NCI-H2171 treated with DMSO at 0.1 percent for 48 hours (cell line): ENCODE measurements at places on chromosomes 1 and 21.

DNA sequence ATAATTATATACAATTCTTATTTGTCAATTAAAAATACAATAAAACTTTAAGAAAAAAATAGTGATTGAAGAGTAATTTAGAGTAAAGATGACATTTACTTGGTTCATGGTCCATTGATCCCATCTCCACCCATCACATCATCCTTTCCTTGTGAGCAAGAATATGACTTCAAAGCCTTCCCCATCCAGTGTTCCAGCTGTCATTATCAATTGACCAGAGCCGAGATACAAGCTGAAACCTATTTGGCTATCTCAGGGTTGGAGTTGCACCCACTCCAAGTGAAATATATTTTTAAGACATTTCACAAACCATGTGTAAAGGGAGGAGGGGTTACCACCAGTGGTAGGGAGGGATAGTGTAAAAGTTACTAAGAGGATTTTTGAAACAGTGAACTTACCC lies 428.9 kb upstream of the C1orf87 start:
- DNase-seq, result no peak

DNA sequence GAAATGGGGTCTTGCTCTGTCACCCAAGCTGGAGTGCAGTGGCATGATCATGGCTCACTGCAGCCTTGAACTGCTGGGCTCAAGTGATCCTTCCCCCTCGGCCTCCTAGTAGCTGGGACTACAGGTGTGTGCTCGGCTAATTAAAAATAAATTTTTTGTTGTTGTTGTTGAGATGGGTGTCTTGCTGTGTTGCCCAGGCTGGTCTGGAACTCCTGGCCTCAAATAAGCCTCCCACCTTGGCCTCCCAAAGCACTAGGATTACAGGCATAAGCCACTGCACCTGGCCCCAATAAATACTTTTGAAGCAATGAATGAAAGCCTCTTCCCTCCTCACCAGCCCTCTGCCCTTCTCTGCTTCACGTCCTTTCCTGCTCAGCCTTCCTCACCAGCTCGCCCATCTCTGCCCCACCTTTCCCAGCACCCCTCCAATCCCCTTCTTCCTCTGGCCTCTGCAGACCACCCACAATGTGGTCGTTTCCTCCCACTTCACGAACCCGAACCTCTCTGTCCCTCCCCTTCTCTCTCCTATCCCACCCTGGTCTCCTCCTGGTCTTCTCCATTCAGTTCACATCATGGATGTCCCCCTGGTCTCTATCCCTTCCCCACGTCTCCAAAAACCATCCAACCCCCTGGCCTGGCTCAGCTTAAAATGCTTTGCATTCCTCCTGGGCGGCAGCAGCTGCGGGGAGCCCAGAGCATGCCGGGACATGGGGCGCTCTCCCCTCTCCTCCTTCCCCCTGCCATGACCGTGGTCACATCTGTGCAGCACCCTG lies 38.4 kb downstream of the RAP1GAP start:
- no peak for DNase-seq

GRCh38 chr1:157438613-157439012 lies 113.7 kb downstream of the FCRL5 start:
- no peak for DNase-seq

DNA sequence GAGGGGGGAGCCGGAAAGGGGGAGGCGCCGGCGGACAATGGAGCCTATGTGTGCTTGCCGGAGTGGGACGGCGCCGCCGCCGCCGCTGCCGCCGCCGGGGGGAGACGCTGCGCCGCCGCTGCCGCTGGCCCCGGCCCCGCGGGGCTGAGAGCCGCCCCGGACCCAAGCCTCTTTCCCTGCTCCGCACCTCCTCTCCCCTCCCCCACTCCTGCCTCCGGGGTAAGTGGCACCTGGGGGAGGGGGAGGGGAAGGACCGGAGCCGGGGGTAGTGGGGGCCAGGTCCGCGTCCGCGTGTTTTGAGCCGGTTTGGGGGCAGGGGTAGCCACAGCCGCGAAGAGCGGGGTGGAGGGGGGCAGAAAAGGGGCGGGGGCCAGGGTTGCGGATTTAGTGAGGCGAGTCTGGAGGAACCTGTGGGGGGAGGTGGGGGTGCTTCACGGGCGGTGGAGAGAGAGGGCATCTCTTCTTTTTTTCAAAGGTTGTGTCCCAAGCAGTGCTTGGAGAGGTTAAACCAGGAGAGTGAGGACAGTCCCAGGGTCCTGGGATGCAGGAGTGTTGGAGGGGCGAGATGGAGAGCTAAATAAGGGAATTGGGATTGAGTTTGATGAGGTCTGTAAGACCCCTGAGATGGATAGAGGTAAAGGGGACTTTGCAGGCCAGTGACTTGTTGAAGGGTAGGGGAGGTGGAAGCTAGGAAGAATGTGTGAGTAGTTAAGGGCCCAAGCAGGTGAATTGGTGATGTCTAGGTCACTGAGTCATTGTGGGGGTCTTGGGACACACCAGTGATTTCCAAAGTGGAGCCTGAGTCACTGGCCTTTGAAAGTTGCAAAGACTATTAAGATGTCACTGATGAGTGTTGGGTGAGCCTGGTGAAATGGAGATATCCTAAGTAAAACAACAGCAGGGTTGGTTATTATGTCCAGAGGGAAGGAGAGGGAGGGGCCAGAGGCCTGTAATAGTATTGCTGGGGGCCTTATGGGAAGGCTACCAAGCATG lies 59.1 kb downstream of the BCL9 start:
- no peak for DNase-seq

DNA sequence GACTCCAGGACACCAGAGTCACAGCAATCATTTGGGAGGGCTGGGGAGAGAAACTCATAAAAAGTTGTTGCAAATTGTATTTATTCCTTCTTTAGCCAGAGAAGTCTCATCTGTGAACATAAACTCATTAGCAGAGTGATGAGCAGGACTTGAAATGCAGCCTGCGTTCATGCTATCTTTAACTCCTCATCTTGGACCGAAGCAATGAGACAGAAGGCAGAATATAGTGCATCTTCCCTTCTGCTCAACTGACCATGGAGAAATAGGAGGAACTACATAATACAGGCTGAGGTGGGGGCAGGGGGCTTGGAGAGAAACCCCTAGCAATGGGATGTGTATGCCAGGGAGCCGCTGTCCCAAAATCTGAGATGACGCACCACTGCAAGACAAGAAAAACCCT lies 121.8 kb upstream of the AJAP1 start:
- DNase-seq, result no peak

DNA sequence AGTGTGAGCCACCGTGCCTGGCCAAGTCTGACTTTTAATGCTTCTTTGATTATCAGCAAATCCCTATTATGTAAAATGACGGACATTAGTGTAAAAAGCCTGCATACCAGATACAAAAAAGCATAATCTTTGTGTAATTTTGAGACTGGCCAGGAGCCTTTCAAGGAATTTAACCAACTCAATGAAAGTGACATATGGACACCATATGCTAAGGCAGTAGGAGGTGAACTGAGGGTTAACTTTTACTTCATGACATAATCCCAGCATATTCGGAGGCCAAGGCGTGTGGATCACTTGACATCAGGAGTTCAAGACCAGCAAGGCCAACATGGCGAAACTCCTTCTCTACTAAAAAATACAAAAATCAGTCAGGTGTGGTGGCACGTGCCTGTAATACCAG lies 94.6 kb downstream of the EIF4G3 start:
- no peak for DNase-seq

DNA sequence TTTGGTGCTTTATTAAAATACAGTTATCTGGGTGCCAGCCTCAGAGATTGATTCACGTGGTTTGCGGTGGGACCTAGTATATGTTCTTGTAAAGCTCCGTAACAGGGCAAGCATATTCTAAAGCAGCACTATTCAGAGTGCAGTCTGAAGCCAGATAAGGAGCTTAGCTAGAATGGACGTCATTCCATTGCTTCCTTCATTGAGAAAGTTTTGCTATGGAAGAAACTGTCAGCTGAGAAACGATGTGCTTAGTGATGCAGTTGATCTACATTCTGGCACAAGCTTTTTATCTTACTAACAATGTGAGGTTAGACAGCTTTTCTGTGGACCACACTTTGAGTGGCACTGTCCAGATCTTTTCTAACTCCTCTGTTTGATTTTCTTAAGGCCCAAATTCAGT lies 26.2 kb downstream of the SLC44A3 start:
- DNase-seq, result no peak

DNA sequence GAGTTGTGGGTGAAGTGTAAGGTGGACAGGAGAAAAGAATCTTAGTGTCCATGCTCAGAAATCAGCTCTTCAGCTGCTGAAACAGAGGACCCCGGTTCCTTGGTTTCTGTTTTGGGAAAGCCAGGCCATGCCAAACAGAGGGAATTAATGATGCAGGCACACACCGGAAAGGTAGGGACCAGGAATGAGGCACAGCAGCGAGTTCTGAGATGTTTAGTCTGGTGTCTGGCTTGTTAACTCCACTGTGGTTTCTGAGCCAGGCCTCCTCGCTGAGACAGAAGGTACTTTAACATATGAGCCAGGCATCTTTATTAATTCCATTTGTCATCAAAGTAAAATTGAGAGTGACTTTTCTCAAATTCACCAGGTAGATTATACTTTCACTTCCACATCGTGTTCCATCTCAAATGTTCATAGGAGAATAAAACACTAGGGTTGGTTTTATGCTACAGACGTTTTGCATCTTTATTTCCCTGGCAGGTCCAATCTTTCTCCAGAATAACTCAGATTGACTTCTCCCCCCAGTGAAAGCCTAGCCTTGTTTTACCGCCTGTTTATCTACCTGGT lies 23.5 kb downstream of the LRRC8D start:
- DNase-seq, result no peak

- no peak for DNase-seq
Observed at GRCh38 chr1:101000131-101000873, 25.3 kb downstream of the DPH5 start.

- peak; percentile 78 for DNase-seq
Observed at GRCh38 chr1:22749919-22750684, 39.5 kb downstream of the EPHB2 start.

DNA sequence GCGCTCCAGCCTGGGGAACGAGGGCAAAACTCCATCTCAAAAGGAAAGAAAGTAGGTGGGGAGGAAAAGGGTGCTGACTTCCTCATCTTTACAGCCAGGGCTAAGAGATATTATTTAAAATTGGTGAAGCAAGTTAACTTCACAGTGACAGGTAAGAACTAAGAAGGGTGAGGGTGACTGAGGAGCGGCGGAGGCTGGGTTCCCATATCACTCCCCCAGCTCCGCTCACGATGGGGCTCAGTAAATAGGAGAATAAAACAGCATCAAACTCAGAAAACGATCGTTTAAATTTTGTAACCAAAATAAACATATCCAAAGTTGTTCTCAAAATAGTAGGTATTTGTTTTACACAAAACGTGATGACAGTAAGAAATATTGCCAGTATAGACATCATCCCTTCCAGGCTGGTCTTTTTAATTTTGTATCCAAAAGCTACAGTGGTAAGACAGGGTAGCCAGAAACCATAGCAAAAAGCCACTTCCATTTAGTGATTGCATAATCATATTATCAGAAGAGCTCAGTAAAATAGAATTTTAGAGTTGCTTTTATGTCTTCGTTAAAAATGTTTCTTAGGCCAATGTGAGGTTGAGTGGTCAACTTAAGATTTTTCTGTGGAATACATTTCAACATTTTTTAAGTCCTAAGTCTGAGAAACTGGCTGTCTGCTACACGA lies 26.2 kb upstream of the ADARB1 start:
- DNase-seq, result no peak

GRCh38 chr1:53543778-53544695 lies 84.8 kb downstream of the DMRTB1 start:
- DNase-seq, result no peak

- DNase-seq, result no peak
Observed at GRCh38 chr1:20095564-20096434, 23.5 kb downstream of the PLA2G2D start.

- no peak for DNase-seq
Observed at GRCh38 chr1:5451671-5452070, 540.6 kb downstream of the NPHP4 start.

GRCh38 chr21:30874526-30874925 lies 6.9 kb downstream of the KRTAP11-1 start:
- no peak for DNase-seq

GRCh38 chr1:195761104-195761503 lies 847.1 kb downstream of the KCNT2 start:
- no peak for DNase-seq

DNA sequence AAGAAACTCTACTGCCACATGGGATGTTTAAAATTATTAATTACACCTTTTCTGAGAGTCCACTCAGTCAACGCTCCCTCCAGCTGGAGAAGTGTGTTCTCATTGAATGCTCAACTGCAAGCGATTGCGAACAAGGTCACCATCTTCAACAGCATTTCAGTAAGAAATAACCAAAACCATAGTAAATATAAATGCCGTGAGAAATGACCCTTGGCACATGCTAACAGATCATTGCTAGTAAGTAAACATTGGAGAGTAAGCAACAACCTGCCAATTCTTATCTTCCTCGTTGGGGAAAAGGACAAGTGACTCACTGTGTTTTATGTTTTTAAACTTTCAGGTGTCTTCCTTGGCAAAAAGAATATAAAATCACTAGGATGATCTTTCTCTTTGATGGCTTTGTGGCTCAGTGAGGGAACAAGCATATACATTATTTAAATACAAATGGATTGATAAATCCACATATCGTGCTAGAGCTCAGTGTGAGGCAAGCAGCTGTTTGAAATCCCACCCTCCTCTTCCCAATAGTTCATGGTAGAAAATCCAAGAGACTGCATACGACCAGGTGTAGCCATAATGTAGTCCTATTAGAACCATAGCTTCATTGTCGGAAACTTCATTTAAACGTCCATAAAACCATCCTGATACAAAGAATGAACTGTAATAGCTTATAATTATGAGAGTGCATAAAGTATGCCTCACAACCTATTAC lies 214.6 kb downstream of the GRIK1 start:
- DNase-seq, result no peak

DNA sequence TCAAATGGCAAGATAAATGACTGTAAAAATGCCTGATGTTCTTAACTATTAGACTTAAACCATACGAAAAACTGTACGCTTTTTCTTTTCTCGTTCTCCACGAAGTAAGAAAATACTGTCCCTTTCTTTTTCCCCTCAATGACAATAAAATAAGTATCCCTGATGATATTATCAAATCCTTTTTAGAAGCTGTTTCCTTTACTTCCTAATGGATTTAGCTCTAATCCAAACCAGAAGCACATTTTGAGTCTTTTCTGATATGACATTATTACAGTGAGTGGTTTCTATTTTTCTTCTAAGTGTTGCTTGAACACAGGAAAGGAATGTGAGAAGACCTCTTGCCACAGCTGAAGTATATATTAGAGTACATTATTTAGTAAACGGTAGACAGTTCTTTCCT lies 32.4 kb downstream of the DNM3 start:
- no peak for DNase-seq

DNA sequence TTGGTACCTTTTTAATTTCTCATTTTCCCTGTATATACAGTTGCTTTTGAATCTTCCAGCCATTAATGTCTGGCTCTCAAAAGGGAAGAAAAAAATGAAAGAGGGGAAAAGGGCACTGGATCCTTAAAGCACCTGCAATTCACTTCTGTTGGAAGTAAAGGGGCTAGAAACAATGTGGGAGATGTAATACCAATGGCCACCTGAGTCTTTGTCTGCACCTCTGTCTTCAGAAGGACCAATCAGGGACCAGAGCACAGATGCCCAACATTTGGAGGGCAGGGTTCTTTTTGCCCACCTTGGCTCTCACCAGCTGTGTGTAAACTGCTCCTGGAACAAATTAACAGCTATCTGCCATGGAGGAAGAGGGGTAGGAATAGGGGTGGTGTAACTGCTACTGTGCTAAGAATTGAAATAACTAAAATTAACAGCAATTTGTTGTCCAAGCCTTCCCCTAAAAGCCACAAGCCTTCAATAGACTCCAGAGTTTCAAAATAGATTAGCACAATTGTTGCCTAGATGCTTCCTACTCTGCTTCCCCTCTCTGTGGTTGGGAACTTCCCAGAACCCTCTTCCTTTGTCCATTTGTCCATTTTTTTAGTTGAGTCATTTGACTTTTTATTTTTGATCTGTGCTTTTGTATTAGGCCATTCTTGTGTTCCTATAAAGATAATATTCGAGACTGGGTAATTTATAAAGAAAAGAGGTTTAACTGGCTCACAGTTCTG lies 11.5 kb upstream of the LRRC8B start:
- DNase-seq, result no peak
